ENCODE measurements at places on chromosomes 4 and X.

- no peak for DNase-seq
Observed at GRCh38 chr4:151144329-151145072, 45.1 kb downstream of the RPS3A start.

DNA sequence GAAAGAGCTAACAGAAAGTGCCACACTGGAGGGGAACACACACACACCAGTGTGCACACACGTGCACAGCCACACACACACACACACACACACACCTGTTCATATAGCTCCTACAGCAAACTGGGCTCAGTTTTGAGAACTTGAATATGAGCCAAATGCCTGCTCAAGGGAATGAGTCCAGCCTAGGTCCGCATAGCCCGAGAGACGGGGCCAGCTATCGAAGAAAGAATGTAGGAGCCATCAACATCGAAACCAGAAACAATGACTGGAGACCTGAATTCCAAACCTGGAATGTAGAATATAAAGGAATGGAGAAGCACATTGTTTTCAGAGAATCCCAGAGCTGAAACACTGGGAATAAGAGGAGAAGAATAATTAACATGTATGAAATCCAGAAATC is 37.6 kb upstream of the ERVMER34-1 start:
- DNase-seq = no peak

DNA sequence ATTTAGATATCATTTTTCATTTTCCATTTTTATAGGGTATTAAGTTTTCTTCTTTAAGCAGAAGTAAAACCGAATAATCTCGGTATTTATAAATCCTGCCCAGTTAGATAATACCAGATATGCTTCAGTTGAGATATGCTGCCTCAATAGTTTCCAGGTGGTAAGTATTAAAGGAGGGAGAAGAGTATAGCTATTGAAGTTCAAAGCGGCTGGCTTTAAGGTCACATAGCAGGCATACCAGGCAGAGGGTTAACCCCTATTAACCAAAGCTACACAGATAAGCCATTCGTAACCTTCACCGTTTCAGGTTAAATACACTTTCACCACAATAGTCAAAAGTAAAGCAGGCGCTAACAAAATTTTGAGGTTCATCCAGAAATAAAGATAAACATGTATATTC is 54.2 kb downstream of the EDNRA start:
- no peak for DNase-seq

DNA sequence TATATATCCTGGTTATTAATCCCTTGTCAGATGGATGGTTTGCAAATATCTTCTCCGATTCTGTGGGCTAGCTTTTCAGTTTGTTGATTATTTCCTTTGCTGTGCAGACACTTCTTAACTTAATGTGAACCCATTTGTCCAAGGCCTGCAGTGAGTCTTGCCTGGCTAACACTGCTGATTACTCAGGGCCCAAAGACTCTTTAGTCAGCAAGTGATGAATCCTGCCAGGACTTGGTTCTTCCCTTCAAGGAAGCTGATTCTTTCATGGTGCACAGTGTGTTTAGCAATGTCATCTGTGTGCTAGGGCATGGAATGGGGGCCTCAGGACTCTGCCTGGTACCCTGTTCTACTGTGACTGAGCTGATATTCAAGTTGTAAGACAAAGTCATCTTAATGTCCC is 81.8 kb upstream of the TEX13A start:
- no peak for DNase-seq

DNA sequence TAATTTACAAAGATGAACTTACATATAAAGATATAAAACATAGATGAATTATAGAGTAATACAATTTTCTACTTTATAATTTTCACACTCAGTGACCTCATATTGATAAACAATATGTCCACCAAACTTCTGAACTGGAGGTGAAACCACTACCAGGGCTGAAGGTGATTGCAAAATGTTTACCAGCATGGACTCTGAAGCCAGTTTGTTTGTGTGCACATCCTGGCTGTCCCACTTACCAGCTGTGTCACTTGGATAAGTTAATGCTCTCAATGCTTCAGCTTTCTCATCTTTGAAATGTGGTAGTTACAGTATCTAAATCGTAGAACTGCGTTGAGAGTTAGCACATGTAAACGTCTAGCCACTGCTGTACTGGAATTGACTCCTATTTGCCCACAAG is 392.6 kb downstream of the HNRNPD start:
- no peak for DNase-seq

GRCh38 chr4:104722467-104722866 is 227.8 kb upstream of the CXXC4 start:
- DNase-seq = no peak

- no peak for DNase-seq
Observed at GRCh38 chr4:152011469-152011868, 250.7 kb upstream of the GATB start.

GRCh38 chr4:168337550-168337940 is 19.0 kb upstream of the DDX60 start:
- DNase-seq = no peak

Measured in T-helper 1 cell (primary cell).